ENCODE measurements at places on chromosomes 16 and 17.

GRCh38 chr17:19338031-19338990 lies 24.2 kb downstream of the B9D1 start:
- peak; percentile 46 for DNase-seq

GRCh38 chr17:19718613-19719354 lies 2.4 kb upstream of the SLC47A2 start:
- no peak for DNase-seq

DNA sequence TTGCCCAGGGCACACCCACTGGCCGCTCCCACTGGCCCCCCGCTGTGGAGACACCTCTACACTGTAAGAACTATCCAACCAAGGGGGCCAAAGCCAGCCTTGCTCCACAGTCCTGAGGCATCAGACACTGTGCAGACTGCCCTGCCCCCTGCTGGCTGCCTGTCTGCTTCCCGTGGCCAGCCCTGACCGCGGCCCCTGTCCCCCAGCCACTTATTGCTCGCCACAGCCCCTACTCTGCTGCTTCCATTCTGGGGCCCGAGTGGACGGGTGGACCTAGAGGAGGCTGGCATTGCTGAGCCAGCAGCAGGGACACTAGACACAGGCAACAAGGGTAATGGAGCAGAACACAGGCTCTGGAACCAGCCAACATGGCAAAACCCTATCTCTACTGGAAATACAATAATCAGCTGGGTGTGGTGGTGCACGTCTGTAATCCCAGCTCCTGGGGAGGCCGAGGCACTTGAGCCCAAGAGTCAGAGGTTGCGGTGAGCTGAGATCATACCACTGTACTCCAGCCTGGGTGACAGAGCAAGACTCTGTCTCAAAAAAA lies 19.7 kb upstream of the LRRC37A3 start:
- DNase-seq, result peak; percentile 32

DNA sequence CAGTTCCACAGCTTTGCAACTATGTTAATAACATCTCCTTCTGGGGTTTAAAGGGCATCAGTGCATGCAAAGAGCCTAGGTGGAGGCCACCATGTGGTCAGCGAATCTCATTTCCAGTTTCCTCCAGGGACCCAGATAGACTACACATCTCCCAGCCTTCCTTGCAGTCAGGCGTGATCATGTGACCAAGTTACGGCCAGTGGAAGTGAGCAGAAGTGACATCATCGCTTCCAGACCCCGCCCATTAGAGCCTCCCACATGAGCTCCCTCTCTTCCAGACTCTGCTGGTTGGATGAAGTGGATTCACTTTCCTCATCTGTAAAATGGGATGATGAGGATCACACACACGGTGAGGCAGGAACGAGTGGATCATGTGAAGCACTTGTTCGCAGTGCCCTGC lies 27.4 kb upstream of the KDM8 start:
- DNase-seq, result no peak

DNA sequence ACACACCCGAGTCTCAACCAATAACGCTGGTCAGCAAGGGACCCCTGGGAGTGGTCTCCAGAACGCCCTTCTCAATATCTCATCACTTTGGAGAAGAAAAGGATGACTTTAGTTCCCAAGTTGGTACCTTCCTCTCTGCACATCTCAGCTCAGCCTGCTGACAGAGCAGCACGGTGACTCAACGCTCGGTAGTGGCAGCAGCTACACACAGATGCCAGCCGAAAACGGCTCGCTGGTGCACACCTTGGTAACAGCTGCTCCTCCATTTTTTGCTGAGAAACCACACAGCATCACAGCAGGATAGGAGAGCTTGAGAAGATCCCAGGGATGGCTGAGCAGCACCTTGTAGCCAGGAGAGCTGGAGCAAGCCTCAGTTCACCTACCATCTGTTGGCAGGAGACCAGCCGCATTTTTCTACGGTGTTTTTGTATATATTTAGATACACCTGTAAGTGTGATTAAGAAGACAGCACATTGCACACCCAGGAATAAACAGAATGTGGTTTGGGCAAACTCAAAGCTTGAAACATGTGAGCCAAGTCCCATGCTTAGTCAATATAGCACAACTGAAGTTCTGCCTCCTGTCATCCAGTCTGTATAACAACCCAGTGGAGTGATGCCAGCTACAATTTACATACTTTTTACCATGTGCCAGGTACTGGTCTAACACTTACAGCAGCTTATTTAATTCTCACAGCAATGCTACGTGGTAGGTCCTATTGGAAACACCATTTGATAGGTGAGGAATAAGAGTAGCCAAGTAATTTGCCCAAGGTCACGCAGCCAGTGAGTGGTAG lies 83.8 kb upstream of the ERCC4 start:
- DNase-seq, result no peak

GRCh38 chr17:75649687-75650086 lies 16.5 kb downstream of the SMIM5 start:
- no peak for DNase-seq

DNA sequence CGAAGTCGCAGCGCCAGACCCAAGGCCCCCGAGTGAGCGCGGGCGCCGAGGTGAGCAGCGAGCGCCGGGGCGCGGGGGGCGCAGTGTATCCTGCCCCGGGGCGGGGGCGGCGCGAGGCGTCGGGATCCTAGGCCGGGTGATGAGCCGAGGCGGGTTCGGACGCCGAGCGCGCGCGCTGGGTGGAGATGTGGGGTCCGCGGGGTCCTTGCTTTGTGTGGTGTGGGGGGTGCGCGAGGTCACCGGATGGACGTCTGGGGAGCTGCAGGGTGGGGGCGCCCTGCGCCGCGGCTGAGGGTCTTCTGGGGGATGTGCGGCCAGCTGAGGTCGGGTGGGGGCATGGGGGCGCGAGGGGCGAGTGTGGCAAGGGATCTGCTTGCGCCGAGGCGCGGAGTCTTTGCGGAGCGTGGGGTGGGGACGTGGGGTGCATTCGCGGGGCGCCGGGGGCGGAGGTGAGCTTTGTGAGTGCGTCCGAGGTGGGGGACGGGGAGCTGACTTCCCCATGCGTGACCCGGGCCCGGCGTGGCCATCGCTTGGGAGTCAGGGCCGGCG lies 560 bp downstream of the RAI1 start:
- DNase-seq, result no peak

GRCh38 chr16:10923650-10924214 lies 18.5 kb downstream of the DEXI start:
- no peak for DNase-seq

GRCh38 chr17:71180801-71181385 lies 939.9 kb upstream of the SOX9 start:
- DNase-seq, result no peak

DNA sequence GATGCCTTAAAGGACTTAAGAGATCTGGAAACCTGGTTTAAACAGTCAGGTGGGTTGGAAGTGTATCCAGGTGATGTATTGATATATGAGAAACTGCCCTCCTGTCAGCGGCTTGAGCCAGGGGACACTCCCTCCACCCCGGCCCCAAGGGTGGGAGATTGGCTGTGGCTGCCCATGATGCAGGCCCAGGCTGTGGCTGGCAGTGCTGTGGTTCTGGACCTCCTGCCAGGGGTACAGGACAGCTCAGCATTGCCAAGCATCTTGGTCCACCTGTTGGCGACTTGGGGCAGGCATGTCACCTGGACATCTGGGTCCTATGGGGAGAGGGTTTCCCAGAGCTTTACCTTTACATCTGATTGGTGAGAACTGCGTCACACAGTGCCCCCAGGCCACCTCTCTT lies 201.0 kb downstream of the SPECC1 start:
- no peak for DNase-seq

- no peak for DNase-seq
These were observed 18.0 kb downstream of the HDAC5 start for GRCh38 chr17:44105483-44105882.

DNA sequence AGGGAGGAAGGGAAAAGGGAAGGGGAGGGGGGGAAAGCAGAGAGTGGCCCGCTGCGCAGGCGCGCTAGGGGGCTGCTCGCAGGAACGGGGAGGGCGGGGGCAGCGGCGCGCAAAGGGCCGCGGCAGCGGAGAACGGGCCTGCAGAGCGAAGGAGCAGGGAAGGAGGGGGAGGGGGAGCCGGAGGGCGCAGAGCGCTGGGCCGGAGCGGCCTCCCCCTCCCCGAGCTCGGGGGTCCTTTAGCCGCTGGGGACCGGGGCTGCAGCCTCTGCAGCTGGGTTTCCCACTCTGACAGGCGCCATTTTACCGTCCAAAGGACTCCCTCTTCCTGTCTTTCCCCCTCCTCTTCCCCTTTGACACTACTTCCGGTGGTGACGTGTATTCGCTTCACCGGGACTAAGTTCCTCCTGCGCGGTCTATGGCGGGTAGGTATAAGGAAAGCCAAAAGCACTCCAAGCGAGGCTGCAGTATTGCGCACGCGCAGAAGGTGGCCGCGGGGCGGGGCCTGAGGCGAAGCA lies at the start of gene CTDNEP1:
TSS of gene CTDNEP1 (minus strand) at position 74 of the 515 bp plus-strand sequence. CDS start 438 bp downstream, outside the sequence.
- DNase-seq, result peak; percentile 98

- DNase-seq, result no peak
These were observed 15.6 kb upstream of the CBFA2T3 start for GRCh38 chr16:88992351-88993165.

- DNase-seq, result no peak
These were observed 43.1 kb upstream of the DLX4 start for GRCh38 chr17:49925921-49926320.

- DNase-seq, result no peak
These were observed 121.7 kb upstream of the CDC42EP4 start for GRCh38 chr17:73433501-73433900.

DNA sequence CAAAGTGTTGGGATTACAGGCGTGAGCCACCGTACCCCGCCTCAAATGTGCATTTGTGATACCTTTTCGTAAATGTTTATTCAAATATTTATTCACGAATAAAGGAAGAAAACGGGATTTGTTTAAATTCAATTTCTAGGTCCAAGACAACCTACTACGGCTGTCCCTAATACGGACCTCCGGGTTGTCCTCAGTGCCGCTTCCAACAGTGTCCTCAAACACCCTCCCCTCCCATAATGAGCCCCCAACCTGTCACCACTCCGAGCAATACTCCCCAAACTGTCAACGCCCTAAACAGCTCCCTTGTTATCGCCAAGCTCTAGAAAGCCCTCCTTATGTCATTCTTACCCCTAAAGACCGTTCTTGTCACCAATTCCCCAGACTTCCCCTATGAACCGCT lies 539 bp upstream of the GABARAPL2 start:
- no peak for DNase-seq

DNA sequence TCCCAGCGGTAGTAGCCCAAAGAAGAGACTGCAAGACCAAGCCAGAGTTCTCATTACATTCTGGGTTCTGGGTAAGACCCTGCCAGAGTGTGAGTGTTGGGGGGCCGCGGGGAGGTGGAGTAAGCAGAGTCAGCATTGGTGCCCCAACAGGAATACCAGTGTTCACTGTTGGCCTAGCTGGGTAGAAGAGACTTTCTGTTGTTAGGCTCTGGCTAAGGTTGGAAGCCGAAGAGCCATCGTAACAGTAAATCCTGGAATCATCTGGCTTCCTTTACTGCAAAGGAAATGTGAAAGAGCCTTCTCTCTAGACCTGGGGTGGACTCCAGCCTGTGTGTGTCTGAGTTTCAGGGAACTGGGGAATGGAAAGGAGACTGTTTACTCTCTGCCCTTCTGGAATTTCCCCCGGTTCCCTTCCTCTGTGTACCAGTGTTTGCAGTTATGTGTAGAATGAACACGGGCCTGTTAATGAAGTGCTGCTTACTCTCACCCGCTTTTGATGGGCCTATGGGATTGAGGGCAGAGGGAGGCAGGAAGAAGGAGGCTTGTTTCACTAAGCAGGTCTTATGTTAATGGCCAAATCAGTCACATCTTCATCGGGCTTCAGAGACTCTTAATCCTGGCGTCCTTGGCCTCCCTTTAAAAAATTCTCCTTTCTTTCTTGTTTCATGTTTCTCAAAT lies 68.5 kb downstream of the WWP2 start:
- DNase-seq, result no peak

GRCh38 chr16:79062821-79063220 lies 537.7 kb downstream of the MAF start:
- no peak for DNase-seq

DNA sequence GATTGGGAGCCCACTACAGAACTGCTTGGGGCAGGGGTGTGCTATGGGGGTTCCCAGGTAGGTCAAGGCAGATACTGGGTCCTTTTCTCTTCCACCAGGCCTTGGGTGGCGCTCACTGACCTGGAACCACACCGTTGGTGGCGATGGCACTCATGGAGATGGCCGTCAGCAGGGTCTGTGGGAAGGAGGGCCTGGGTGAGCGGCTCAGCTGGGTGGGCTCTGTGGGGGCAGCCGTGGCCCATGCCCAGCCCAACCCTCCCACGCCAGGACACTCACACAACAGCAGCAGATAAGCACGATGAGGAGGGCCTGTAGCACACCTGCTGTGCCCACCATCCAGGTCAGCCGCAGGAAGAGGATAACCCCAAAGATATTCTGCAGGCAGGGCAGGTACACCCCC lies 10.8 kb downstream of the SLC12A4 start:
- no peak for DNase-seq

- peak; percentile 8 for DNase-seq
These were observed 117.4 kb downstream of the IRF8 start for GRCh38 chr16:86016201-86016965.

GRCh38 chr17:49513044-49513395 lies 17.9 kb downstream of the NGFR start:
- DNase-seq, result no peak

GRCh38 chr17:7133424-7133823 lies 18.8 kb upstream of the ASGR2 start:
- peak; percentile 44 for DNase-seq

- no peak for DNase-seq
These were observed 1.8 kb upstream of the MIF4GD start for GRCh38 chr17:75272848-75273184.

DNA sequence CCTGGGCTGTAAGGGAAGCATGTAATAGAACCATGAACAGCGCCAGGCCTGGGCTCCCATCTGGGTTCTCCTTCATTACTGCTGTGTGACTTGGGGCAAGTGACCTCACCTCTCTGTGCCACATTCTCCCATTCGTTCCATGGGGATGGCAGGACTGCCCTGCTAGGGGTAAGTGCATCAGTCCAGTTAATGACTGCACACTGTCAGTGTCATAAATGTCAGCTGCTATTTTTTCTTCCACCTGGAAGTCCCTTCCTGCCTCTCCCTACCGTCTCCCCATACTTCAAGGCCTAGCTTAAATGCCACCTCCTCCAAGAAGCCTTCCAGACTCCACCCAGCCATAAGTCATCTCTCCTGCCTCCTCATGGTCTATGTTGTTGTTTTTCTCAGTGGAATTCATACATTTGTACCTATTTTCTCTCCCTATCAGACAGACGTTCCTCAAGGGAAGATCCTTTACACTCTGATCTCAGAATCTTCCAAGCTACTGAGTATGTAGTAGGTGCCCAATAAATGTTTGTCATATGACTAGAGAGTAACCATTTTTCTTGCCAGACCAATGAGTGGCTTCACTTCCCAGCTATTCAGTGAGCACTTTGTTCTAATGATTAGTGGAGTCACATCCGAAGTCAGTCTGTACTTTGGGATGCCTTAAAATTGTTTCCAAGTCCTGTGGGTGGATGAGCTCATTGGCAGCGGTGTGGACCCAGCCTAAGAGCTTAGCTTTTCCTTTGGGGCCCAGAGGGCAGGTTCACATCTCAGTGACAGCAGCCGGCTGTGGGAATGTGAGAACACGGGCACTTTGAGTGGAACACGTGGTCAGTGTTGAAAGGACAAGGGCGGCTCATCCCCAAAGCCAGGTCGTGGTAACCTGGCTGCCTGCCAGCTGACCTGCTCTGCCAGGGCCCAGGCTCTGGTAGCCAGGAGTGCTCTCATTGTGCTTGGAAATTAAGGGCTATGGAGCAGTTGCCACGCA lies 147.5 kb upstream of the GSE1 start:
- no peak for DNase-seq

- DNase-seq, result no peak
These were observed 198.9 kb downstream of the ABCC12 start for GRCh38 chr16:47956916-47957315.
